ENCODE measurements at places on chromosomes 16 and 17.

DNA sequence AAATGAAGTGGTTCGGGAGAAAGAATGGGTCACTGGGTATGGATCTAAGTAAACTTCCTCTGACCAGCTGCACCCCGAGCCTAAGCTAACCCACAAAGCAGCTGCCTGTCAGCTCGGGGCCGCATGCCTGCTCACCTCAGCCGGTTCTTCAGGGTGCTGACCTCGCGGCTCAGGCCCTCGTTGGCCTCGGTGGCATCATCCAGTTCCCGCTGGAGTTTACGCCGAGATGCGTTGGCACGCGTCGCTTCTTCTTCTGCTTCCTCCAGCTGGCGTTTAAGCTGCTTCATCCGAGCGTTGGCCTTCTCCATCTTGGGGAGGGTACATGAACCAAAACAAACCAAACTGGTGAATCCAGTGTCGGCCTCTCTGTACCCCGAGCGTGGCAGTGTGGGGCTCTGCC, 41.1 kb downstream of the NDEL1 start:
- no peak for DNase-seq
- H3K4me3 ChIP-seq, result no peak overlapping the region
- H3K4me1 ChIP-seq, result no peaks in the 10 kb centered on the region
- no peak overlapping the region for H3K27ac ChIP-seq
- H3K36me3 ChIP-seq, result peaks cover 28% of the 10 kb centered on the region

DNA sequence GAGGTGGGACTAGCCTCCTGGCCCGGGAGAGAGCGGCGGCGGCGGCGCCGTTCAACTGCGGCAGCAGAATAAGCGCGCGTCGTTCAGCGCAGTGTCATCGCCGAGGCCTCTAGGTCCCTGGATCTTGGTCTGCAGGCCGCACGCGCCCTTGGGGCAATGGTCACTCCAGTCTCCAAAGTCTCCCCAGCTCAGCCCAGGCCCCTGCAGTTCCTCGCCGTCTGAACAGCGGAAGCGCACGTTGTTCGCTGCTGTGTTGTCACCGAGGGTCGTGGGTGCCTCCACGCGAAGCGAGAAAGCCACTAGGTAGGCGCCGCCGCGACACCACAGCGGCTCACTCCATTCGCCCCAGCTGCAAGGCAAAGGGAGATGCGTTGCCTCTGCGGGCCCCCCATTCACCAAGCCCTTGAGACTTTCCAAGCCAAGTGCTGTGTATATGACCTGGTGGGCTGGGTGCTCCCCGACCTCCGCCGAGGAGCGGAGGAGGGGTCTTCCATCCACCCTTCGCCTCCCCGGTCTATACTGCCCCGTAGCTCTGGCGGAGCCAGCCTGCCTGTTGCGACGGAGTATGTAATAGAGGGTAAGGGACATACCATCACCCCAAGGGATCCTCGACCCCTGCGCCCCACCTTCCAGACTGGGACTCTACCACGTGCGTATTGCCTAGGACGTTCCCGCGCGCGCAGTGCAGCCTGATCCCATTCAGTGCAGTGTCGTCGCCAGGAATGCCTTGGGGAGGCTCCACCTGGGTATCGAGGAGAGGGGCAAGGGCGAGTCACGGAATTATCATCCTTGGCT, 656 bp downstream of the VMO1 start:
- peaks cover 63% of the 10 kb centered on the region for H3K27me3 ChIP-seq
- DNase-seq, result no peak
- peaks cover 39% of the 10 kb centered on the region for H3K4me1 ChIP-seq
- peak overlapping the region; percentile 51 for H3K4me3 ChIP-seq

- no peaks in the 10 kb centered on the region for H3K36me3 ChIP-seq
- H3K4me1 ChIP-seq, result peaks cover 7% of the 10 kb centered on the region
- no peak overlapping the region for H3K4me3 ChIP-seq
- DNase-seq, result peak; percentile 20
- H3K27me3 ChIP-seq, result peaks cover 8% of the 10 kb centered on the region
- H3K27ac ChIP-seq, result no peak overlapping the region
Observed at GRCh38 chr17:67800495-67800928, 24.8 kb upstream of the BPTF start.

DNA sequence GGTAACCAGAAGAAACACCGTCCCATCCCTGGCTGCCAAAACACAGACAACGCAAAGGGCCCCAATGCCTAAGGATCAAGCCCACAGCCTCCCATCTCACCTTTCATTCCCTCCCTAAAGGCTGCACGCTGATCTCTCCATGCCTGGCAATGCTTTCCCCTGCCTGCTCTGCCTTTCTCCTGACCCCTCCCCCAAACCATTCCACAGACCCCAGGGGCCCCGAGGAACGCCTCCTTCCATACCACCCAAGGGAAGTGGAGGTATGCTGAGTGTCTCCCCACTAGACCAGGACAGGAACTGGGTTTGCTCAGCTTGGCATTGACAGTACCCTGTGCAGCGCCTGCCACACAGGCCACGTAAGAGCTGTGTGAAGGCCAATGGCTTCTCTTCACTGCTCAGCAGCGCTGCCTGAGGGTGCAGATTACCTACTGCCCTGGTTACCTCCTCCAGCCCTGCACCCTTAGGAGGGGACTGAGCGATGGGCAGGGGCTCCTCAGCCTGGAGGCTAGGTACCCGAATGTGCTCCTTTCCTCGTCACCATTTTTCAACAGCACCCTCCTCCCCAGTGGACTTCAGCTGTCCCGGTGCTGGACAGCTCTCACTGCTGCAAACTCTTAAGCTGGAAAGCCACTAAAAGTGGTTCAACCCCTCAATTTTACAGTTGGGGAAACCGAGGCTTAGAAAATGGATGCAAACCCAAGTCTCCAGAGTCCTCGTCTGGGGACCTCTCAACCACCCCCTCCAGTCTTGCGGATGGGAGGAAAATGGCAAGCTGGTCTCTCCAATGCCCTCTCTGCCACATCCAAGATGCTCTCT, 45.0 kb downstream of the SRCIN1 start:
- peak overlapping the region; percentile 67 for H3K27ac ChIP-seq
- DNase-seq, result no peak
- H3K4me1 ChIP-seq, result peaks cover 27% of the 10 kb centered on the region
- peaks cover 3% of the 10 kb centered on the region for H3K36me3 ChIP-seq
- H3K27me3 ChIP-seq, result peaks cover 58% of the 10 kb centered on the region

DNA sequence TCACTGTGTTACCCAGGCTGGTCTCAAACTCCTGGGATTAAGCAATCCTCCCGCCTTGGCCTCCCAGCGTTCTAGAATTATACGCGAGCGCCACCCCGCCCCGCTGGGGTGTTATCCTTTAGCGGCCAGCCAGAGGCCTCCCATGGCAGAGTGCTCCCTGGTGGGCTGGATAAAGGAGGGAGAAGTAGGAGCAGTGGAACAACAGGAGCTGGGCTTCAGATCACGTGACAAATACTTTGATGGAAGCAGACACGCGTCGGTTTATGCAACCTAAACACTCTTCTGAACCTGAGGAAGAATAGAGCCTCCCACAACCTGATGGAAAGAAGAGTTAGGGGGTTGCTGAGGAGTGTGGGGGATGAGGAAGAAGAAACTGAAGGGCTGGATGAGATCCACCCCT, 2114.0 kb downstream of the TP53TG3F start:
- H3K36me3 ChIP-seq, result no peaks in the 10 kb centered on the region
- H3K4me3 ChIP-seq, result no peak overlapping the region
- no peaks in the 10 kb centered on the region for H3K4me1 ChIP-seq
- DNase-seq, result no peak
- no peaks in the 10 kb centered on the region for H3K27me3 ChIP-seq

- H3K27ac ChIP-seq, result no peak overlapping the region
- no peak overlapping the region for H3K4me3 ChIP-seq
- H3K27me3 ChIP-seq, result no peaks in the 10 kb centered on the region
- DNase-seq, result no peak
Observed at GRCh38 chr16:67445441-67445912, 14.6 kb downstream of the HSD11B2 start.

GRCh38 chr16:67459861-67460150, 21.2 kb downstream of the ATP6V0D1 start:
- no peaks in the 10 kb centered on the region for H3K36me3 ChIP-seq
- no peak for DNase-seq
- H3K27me3 ChIP-seq, result no peaks in the 10 kb centered on the region
- no peak overlapping the region for H3K27ac ChIP-seq
- no peak overlapping the region for H3K4me3 ChIP-seq
- H3K4me1 ChIP-seq, result no peaks in the 10 kb centered on the region

- H3K4me3 ChIP-seq, result no peak overlapping the region
- H3K27me3 ChIP-seq, result no peaks in the 10 kb centered on the region
- H3K27ac ChIP-seq, result no peak overlapping the region
- DNase-seq, result peak; percentile 43
- H3K4me1 ChIP-seq, result peaks cover 12% of the 10 kb centered on the region
Observed at GRCh38 chr16:2919511-2920255, 8.0 kb downstream of the FLYWCH1 start.

DNA sequence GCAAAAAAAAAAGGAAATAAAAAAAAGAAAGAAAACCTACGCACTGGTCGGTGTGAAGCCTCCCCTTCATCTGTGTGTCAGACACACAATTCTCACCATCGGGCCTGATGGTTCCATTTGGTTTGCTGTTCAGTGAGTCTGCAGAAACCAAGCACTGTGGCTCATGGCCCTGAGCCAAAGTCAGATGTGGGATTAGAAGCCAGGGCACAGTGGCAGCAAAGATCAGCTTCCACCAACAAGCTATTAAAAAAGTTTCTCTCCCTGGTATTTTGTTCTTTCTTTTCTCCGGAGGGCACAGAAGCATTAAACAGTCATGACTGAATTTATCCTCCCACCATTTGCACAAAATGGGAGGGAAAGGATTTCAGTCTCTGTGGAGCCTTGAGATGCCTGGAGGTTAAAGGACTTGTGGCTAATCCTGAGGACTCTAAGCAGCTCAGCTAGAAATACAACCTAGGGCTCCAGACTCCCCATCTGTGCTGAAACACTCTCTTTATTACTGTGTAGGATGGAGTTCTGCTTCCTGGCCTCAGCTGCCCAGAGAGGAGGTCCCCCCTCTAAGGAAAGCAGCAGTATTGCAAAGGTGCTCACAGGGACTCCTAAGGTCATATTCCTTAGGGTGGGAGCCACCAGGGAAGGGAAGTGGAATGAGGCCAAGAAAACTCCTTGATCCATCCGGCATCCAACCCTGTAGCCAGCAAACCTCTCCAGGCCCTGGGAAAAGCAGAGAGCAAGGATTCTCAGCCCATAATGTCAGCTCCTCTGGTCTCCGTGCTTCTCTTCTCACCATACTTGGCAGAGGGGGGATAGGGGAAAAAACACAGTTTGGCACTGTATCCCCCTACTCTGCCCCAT, 28.2 kb downstream of the SLC39A11 start:
- no peaks in the 10 kb centered on the region for H3K4me1 ChIP-seq
- DNase-seq, result no peak
- H3K27me3 ChIP-seq, result peaks cover 2% of the 10 kb centered on the region
- H3K4me3 ChIP-seq, result no peak overlapping the region
- no peak overlapping the region for H3K27ac ChIP-seq
- H3K36me3 ChIP-seq, result peaks cover 6% of the 10 kb centered on the region

DNA sequence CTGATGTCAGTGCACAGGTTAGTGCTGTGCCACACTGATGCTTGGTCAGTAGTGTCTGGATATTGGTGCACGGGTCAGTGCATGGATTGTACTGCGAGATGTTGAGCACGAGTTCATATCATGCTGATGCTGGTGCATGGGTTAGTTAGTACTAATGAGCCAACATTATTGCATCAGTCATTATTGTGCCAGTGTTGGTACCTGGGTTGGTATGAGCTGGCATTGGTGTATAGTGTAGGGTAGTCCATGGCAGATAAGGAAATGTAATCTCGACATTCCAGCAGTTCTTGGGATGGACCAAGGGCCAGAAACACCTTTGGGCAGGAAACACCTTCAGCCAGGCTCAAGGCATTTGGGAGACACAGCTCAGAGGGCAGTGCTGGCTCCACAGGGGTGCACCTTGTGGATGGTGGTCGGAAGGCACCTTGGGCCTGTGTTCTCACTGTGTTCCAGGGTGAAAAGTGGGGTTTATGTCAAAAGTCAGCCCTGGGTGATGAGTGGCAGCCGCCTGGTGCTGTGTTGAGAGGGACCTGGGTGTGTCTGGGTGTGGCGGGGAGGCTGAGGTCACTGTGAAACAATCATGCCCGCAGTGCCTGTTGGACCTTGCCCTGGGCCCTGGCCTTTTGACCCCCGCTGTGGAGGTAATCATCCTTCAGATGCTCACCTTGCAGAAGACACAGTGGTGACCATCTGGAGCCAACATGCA, 100.7 kb upstream of the ZNF469 start:
- H3K4me1 ChIP-seq, result no peaks in the 10 kb centered on the region
- no peak overlapping the region for H3K27ac ChIP-seq
- no peak for DNase-seq

DNA sequence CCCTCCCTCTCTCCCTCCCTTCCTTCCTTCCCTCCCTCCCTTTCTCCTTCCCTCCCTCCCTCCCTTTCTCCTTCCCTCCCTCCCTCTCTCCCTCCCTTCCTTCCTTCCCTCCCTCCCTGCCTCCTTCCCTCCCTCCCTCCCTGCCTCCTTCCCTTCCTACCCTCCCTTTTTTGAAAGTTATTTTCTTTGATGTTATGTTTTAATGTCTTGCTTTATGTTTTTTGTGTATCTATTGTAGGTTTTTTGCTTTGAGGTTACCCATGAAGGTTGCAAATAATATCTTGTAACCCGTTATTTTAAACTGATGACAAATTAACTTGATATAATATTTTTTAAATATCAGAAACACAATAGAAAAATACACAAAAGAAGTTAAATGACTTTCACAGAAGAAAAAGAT, 96.2 kb downstream of the SSH2 start:
- no peak for DNase-seq
- H3K36me3 ChIP-seq, result no peaks in the 10 kb centered on the region
- no peak overlapping the region for H3K4me3 ChIP-seq
- H3K27ac ChIP-seq, result no peak overlapping the region

GRCh38 chr17:81115749-81116464, 49.4 kb upstream of the PVALEF start:
- DNase-seq, result no peak
- no peak overlapping the region for H3K4me3 ChIP-seq
- H3K27ac ChIP-seq, result no peak overlapping the region
- H3K27me3 ChIP-seq, result no peaks in the 10 kb centered on the region

- H3K4me3 ChIP-seq, result no peak overlapping the region
- no peaks in the 10 kb centered on the region for H3K27me3 ChIP-seq
- peak; percentile 60 for DNase-seq
- peaks cover 9% of the 10 kb centered on the region for H3K36me3 ChIP-seq
Observed at GRCh38 chr17:82236142-82236971, 7.5 kb downstream of the SLC16A3 start.
